ENCODE measurements at places on chromosomes 1 and 21.

DNA sequence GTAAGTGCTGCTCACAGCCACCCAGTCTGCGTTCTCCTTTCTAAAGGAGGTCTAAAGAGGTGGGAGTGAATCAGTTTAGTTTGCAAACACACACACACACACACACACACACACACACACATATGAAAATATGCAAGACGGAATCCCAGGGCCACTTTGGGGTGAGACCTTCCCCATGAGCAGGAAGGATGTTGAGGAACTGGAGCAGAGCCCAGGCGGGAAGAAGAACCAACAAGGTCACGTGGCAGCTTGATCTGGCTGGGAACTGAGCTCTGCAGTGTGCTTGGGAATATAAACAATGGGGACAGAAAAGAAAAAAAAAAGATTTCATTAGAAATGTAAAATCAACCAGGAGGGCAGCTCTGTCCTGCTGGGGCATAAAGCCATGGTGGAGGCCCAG, 32.6 kb downstream of the OR2G3 start:
- no peak for DNase-seq

DNA sequence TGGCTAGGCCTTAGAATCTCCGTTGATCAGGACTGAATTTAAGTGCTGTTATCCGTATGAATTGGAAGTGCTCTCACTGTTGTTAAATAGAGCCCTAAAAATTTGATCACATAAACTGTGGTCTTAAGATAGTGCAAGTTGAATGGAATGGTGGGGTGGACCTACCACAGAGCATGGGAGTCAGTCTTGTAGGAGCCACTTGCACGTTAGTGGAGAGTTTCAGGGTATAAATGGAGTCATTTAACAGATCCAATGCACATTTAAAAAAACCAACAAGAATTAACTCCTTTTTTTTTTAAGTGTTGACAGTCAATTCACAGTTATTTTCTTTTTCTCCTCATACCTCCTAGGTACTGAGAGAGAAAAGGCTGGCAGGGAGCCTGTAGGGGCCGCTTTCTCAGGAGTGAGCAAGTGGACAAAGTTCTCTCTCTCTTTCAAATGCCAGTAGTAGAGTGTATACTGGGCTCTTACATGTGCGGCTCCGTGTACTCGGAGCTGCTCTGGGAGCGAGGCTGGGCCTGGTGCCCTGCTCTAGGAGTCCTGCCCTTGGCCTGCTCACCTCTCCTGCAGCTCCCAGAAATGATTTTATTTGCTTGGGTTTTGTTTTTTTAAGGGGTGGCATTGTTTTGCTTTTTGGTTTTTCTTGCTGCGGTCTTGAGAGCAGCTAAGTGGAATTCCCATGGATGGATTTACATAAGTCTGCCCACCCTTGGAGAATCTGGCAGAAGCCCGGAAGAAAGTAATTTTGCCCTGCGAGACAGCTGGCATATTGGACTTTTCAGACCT, 91.3 kb downstream of the ATP5PO start:
- no peak for DNase-seq

- DNase-seq, result no peak
These were observed 1.2 kb downstream of the SH2D5 start for GRCh38 chr1:20731057-20731991.

- DNase-seq, result peak; percentile 97
These were observed 3.7 kb downstream of the NES start for GRCh38 chr1:156673387-156674121.

DNA sequence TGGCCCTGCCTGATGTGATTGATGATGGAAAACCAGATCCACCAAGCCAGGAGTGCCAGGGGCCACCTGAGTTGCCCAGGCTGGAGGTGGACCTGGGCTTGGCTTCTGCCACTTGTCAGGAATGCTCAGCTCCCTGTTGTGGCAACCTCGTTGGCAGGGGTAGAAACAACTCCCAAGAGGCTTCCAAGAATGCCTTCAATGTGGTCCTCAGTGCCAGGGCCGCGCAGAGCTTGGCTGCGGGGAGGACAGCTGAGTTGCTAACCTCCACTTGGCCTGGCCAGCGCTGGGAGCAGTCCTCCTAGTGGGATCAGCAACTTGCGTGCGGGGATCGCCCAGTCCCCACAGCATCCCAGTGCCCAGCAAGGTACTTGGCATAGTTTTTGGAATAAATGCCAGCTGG, 9.0 kb downstream of the MYOM3 start:
- no peak for DNase-seq

DNA sequence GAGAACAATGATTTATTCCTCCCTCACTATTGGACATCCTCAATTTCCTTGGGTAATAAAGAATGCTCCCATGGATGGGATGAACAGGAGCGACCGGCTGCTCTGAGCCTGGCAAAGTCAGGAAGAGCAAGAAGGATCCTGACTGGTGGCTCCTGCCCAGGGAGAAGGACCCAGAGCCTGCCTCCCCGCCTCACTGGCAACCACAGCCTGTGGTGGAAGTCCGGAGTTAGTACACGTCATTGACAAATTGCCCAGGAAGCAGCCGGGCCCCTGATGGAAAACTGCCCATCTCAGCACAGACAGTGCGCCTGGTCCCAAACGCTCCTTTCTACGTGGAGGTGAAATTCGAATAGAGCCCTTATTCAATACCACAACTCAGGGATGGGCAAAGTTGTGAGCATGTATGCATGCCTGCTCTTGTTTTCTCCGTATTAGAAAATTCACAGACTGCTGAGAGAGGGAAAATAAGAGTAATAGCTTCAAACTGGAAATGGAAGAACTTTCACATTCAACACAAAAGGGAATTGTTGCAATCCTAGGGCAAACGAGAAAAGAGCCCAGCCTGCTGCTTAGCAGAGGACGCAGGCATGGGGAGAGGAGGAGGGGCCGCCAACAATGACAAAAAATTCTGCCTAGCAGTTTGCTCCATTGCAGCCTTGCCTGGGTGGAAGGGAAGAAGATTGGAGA, 397.1 kb upstream of the VAMP3 start:
- DNase-seq, result no peak

GRCh38 chr1:15583016-15583706, 1.7 kb downstream of the AGMAT start:
- DNase-seq, result no peak

DNA sequence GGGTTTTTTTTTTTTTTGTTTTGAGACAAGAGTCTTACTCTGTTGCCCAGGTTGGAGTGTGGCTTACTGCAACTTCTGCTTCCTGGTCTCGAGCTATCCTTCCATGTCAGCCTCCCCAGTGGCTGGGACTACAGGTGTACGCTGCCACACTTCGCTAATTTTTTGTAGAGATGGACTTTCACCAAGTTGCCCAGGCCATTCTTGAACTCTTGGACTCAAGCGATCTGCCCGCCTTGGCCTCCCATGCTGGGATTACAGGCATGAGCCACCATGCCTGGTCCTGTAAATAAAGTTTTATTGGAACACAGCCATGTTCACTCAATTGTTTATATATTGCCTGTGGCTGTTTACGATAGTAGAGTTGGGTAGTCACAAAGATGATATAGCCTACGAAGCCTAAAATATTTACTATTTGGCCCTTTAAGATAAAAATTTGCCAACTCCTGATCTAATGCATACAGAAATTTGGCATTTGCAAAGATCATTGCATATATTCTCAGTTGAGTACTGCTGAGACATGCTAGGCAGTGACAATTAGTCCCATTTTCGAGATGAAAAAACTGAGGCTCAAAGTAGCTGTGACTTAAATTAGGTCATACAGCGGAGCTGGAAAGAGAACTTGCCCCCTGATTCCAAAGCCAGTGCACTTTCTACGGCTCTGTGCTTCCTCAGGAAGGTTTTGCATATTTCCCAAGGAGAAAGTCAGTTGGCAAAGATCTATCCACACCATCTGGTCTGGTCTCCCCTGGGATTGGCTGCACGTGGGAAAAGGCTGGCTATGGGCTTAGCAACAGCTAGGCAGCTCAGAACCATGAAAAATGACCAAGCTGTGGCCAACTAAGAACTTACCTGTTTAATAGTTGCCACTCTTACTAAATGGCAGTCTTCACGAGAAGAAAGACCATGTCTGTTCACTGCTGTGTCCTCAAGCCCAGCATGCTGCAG, 19.4 kb downstream of the MECR start:
- DNase-seq, result no peak

GRCh38 chr1:185996211-185996610, 262.0 kb downstream of the HMCN1 start:
- no peak for DNase-seq

DNA sequence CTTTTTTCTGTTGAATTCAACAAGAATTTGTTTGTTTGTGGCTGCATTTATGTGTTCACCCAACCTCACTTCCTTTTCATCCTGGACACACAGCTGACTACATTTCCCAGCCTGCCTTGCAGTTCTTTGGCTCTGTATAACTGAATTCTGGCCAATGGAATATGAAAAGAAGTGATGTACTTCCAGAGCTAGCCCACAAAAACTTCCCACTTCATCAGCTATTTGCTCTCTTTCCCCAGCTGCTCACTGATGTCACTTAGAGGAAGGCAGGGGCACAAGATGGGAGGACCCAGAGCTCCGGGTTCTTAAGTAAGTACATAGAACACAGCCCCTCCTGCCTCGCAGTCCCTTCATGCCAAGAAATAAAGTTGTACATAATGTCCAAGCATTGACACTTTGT, 235.0 kb upstream of the FGGY start:
- DNase-seq, result no peak

- DNase-seq, result no peak
These were observed 53.3 kb downstream of the SYF2 start for GRCh38 chr1:25178917-25179561.

GRCh38 chr1:11357276-11357675, 84.3 kb downstream of the UBIAD1 start:
- no peak for DNase-seq

- DNase-seq, result no peak
These were observed 29.9 kb downstream of the MPZL1 start for GRCh38 chr1:167751676-167752075.

DNA sequence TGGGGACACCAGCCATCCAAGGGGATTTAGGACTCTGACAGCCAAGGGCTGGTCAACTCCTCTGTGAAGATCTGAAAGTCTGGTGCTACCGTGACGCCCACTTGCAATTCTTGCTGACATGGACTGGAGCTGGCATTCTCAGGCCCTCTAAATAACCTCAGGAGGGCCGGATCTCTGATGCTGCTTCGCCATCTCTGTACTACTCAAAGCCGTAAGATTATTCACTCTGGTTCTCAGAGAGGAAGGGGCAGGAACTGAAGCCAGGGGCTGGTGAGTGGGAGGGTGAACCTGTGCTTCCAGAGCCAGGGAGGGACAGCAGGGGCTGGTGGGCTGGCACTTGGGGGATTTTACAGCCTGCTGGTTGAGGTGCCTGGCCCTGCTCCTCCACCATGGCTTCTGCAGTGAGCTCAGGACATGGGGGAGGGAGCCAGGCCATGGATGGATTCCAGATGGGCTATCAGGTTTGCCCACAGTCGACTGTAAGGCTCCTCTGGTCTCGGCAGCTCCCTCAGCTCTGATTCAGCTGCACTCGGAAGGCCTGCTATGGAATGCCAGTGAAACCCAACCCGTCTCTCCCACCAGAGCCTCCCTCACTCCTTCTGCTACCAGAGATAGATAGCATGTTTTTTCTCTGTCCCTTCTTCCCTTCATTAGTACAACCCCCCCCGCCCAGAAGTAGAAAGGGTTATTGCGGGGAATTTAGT, 84.5 kb downstream of the PLXNA2 start:
- no peak for DNase-seq

- DNase-seq, result peak; percentile 69
These were observed at the start of gene WNT2B for GRCh38 chr1:112508278-112509004. TSS of gene WNT2B (plus strand) at chr1:112508965. CDS start at chr1:112509263, 298 bp downstream.

DNA sequence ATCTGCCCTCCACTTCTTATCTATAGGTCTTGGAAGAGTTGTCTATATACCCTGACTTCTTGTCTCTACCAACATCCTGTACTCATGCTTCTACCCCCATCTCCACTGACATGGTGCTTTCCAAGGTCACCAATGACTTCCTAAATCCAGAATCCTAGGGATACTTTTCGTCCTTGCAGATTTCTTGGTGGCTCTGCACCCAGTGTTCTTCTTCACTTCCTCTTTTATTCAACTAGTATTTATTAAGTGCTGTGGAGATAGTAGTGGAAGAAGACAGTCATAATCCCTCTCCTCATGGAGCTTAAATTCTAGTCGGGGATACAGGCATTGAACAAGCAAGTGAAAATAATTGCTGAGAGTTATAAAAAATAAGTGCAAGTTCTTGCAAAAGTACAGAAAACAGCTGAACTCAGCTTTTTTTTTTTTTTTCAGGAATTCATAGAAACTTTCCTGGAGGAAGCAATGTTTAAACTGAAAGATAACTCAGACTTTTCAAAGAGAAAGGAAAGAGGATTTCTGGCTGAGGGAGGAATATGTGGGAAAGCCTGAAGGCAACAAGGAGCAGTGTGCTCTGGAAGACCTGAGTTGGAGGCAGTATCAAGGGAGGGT, 38.2 kb upstream of the CYP4B1 start:
- DNase-seq, result no peak

DNA sequence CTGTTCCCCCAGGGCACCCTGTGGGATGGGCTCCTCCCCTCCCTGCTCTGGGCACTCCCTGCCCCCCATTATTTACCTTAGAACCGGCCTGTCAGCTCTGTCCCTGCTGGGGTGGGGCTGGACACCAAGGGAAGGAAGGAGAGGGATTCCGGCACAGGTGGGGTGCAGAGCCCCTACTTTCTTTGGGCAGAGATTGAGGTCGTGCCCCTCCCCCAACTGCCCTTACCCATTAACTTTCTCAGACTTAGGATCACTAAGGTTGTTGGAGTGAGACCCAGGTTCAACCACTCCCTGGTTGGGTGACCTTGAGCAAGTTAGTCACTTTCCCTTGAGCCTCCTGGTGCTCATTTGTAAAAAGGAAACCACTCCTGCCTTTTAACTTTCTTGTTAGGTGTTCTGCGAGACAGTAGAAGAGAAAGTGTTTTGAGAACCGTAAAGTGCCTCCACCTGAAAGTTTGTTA, 57.0 kb upstream of the SYNC start:
- DNase-seq, result no peak

DNA sequence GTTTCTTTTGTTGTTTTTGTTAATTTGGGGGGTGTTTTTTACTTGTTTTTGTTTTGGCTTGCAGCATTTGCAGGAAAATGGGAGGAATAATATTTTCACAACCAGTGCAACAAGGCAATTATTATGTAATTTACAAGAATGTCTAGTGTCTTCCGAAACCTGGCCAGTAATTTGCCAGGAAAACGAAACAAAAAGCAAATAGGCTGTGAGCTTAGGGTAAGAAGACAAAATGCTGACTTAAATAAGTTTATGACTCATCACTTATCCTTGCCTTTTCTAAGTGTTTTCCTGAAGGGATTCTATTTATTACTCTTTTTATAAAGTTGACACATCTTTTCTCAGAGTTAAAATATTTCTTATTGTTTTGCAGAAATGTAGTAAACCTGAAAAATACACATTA, 49.8 kb downstream of the KCNT2 start:
- peak; percentile 24 for DNase-seq

- no peak for DNase-seq
These were observed 1.3 kb upstream of the RD3 start for GRCh38 chr1:211493133-211493871.

- DNase-seq, result peak; percentile 55
These were observed 773 bp downstream of the CNST start for GRCh38 chr1:246566813-246567645.
